NCI-H345 (cell line): ENCODE measurements at places on chromosomes 6 and 20.

DNA sequence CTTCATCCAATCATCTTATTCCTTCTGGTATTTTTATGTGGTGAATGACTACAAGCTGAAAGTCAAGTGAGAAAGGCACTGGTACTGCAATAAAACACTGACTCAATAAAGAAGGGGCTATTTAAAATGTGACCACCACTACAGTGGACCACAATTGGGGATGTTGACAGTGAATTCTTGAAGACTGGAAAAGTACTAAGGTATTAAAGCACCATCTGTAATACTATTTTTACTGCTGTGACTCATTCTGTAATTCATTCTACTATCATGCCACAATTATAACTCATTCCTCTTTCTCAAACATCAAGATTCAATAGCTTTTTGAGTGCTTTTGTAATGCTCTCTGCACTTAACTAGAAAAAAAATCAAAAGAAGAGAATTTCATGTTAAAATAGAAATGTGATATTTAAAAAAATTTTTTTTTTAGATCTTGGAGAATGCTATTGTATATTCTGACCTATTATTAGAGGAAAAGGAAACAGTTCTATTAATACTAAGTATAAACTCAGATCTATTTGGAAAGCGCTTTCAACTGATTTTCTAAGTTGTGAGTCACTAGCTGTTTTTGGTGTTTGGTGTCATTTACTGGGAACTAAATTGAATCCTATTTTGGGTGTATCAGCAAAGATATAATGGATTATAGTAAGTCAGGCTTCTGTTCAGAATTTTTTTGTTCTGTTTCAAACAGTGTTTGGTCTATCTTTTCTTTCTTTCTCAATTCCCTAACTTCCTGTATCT is 104.7 kb upstream of the TMEM170B start:
- no peak for DNase-seq

- DNase-seq: no peak
Observed at GRCh38 chr20:4748847-4749246, 27.1 kb downstream of the PRND start.

- no peak for DNase-seq
Observed at GRCh38 chr20:10278412-10278811, 59.8 kb downstream of the SNAP25 start.

DNA sequence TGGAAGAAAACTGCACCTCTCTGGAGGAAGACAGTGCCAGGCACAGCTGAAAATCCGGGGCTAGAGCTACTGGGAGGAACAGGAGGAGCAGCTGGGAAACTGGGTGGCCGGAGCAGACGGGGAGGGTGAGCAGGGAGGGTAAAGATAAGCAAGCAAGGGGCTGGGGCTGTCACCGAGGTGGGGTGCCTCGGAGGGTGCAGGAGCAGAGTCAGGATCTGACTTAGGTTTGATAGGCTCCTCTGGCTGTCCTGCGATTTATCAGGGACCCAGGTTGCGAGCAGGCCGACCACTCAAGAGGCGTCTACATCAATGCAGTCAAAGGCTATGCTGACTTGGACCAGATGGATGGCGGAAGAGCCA is 12.3 kb downstream of the TSHZ2 start:
- DNase-seq: no peak

- DNase-seq: no peak
Observed at GRCh38 chr6:10867952-10868351, 13.9 kb downstream of the GCM2 start.

GRCh38 chr20:2825761-2826160 is 9.6 kb downstream of the TMEM239 start:
- no peak for DNase-seq

DNA sequence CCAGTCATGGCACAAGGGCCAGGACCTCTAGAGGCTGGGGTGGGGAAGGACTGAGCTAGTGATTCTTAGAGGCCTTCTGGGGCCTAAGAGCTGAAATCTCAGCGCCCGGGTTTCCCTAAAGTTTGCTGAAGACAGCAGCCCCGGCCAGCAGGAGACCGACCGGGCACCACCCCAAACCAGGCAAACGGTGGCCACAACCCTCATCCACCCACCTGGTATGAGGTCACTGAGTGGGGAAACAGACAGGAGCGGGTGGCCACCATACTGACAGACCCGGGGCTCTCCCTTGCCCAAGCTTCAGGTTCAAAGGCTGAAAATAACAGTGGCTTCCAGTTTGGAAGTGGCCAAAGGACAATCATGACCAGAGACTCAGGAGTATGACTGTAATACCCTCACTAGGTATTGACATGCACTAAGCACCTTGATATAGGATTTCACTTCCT is 35.0 kb upstream of the ID1 start:
- no peak for DNase-seq

GRCh38 chr6:134676307-134677281 is 273.3 kb downstream of the ALDH8A1 start:
- DNase-seq: peak; percentile 92

GRCh38 chr6:138815797-138816528 is 20.1 kb downstream of the ECT2L start:
- DNase-seq: peak; percentile 76

- DNase-seq: no peak
Observed at GRCh38 chr20:49282584-49283171, 4.8 kb upstream of the ZNFX1 start.

- no peak for DNase-seq
Observed at GRCh38 chr6:139904568-139904967, 530.1 kb upstream of the CITED2 start.

DNA sequence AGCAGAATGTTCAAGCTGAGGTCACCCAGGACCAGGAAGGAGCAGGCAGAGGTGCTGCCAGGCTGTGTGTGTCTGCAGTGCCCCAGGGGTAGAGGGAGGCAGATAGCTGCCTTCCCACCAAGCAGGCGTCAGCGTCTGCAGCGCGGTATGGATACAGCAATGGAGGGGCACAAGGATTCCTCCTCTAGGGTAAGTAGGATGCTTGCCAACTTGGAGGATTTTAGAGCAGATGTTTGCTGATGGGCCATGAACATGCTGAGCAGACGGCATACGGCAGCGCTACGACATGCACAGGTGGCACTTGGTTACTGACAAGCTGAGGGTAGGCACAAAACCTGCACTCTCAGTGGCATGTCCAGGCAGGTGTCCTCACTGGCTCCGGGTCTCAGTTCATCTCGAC is 48.1 kb downstream of the PSMG4 start:
- no peak for DNase-seq

- peak; percentile 79 for DNase-seq
Observed at GRCh38 chr6:98636941-98637340, 197.4 kb upstream of the POU3F2 start.

- no peak for DNase-seq
Observed at GRCh38 chr6:111805511-111806164, 67.6 kb downstream of the FYN start.

DNA sequence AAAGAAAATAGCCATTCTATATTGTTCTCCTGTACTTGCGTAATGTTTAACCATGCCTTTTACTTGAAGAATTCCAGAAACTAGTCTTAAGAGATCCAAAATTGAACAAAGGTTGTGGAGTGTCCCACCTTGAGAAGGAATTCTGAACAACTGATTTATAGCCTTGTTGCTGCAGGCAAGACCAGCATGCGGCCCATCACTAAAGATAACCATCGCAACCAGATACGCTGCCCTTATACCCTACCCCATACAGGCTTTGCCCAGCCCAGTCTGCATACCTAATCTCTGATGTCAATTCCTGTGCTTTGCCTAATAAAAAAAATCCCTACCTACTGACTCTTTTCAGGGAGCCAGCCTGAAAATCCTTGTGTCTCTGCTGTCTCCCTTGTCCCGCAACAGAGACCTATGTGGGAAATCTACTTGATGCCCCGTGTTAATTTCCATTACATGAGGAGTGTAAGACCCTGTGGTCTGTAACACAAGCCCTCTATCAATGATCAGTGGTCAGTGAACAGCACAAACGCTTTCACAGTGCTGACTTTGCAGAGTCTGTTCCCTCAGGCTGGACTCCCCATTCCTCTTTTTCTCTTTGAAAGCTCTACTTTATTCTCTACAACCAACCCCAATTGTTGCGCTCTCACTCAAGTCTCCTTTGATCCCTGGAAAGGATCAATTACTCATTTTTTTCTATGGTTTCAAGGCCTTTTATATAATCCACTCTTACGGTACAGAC is 125.7 kb upstream of the BTBD3 start:
- DNase-seq: no peak

DNA sequence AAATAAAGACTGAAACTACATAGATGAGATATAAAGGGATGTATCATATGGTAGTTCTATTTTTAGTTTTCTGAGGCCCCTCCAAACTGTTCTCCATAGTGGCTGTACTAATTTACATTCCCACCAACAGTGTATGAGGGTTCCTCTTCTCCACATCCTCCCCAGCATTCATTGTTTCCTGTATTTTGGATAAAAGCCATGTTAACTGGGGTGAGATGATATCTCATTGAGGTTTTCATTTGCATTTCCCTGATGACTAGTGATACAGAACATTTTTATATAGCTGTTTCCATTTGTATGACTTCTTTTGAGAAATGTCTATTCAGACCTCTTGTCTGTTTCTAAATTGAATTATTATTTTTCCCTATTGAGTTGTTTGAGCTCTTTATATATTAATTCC is 229.3 kb downstream of the RFPL4B start:
- DNase-seq: no peak

DNA sequence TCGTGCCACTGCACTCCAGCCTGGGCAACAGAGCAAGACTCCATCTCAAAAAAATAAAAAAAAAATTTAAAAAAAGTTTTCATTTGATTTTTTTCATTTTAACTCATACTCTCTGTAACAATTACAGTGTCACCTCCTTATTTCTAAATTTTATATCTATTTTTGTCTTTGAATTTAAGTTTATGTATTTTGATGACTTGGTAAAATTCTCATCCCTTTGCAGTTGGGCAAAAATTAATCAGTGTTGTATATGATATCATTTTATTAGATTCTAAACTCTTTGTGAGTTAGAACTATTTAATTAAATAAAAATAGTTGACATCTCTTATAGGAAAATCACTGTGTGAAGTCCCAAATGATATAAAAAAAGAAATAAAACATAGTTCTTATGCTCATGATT is 270.7 kb downstream of the PLCB1 start:
- no peak for DNase-seq

- no peak for DNase-seq
Observed at GRCh38 chr6:104940238-104940892, 16.5 kb upstream of the LIN28B start.

GRCh38 chr6:155157101-155157500 is 106.7 kb upstream of the CLDN20 start:
- no peak for DNase-seq

DNA sequence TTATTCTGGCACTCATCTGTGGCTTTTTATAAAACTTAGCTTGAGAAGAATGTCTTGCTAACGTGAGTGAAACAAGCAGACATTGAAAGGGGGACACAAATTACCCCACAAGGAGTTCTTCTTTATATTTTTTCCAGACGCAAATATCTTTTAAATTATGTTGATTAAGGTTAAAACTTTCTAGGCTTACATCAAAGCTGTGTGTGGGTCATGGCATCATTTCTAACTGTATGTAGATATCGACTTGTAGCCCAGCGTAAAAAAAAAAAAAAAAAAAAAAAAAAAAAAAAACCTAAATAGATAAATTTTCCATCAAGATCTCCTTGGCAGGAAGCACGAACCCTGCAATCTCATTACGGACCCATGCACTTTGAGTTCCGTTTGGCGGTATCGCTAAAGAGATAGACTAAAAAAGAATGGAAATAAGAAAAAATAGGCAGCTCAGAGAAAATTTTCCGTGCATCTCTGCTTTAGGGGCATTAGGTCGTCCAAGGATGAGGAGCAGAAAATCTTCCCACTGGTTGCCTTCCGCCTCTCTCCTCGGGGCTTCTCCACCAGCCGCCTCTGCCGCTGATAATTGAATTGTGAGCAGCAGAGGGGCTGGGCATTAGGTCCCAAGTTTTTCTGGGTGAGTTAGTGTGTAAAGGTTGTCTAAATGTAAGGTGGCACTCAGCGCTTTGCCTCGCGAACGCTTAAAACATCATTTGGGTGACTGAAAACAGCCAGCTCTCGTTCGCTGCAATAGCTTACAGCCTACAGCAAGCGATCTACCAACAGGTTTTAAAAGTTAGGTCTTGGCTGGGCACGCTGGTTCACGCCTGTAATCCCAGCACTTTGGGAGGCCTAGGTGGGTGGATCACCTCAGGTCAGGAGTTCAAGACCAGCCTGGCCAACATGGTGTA is 194.0 kb downstream of the TRIM27 start:
- DNase-seq: no peak

- DNase-seq: no peak
Observed at GRCh38 chr6:49766762-49767161, 20.3 kb downstream of the PGK2 start.

DNA sequence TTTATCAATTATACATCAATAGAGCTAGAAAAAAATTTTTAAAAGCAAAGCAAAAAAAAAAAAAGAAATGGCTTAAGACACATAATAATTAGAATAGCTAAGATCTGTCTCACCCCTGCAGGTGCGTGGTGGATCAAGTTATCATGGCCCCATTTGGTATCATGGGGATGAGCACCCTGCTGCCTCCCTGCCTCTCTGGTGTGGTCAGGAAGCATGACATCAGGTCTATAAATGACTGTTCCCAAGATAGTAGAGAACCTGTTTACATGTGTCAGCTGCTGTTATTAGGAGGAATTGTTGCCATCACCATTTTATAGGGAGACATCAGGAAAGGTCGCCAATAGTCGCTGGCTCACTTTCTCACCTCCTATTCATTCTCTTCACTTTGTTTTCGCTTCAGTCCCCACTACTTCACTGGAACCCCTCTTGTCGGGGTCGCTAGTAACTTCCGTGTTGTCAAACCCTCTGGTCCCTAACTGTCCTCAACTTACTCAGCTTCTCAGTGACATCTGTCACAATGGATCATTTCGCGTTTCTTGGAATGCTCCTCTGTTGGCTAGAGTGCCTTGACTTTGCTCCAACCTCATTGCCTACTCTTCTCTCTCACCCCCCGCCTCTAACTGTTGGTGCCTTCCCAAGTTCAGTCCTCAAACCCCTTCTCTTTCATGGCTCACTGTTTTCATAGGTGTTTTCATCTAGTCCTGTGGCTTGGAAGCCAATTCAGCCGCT is 4.7 kb downstream of the DNTTIP1 start:
- DNase-seq: no peak
